Activated T-helper 1 cell treated with anti-CD3 and anti-CD28 coated beads, Interleukin-12 subunit alpha, Interleukin-12 subunit beta, Interleukin-2, Interleukin-4 antibody, amounts not matched to agents 30 ng/mL and 10 ng/mL and 1 ng/mL, durations not matched to agents 14 hours and 24 hours and 36 hours (primary cell): ENCODE measurements at places on chromosomes 4 and X. TPM values are rescaled to one million over a fixed set of nuclear protein-coding genes. Genes with fewer than 3 reads are reported as not detected.

DNA sequence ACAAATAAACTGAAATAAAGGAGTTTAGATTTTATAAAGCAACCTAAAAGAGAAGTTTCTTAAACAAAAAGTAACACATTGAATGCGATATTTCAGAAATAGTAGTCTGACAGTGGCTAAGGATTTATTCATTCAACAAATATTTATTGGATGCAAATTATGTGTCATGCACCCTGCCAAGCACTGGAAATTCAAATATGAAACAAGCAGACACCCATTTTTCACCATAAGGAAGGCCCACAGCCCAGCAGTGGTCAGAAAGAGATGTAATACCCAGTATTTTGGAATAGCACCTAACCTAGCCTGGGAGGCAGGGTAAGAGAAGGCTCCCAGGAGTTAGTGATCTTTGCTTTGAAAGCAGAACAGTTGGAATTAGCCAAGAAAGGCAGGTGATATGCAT, 855.1 kb upstream of the TENM3 start:
- no peaks in the 10 kb centered on the region for H3K27me3 ChIP-seq
- no peak for DNase-seq
- H3K4me1 ChIP-seq, result no peaks in the 10 kb centered on the region
- H3K27ac ChIP-seq, result no peak overlapping the region
- H3K36me3 ChIP-seq, result no peaks in the 10 kb centered on the region

- peaks cover 2% of the 10 kb centered on the region for H3K36me3 ChIP-seq
- no peaks in the 10 kb centered on the region for H3K27me3 ChIP-seq
- no peak overlapping the region for H3K4me3 ChIP-seq
- H3K27ac ChIP-seq, result peak overlapping the region; percentile 64
Observed at GRCh38 chr4:10003666-10004065, 17.6 kb downstream of the SLC2A9 start.

GRCh38 chrX:100625985-100626491, 10.6 kb downstream of the TSPAN6 start:
- H3K27ac ChIP-seq, result no peak overlapping the region
- H3K36me3 ChIP-seq, result no peaks in the 10 kb centered on the region
- peaks cover 2% of the 10 kb centered on the region for H3K27me3 ChIP-seq
- peaks cover 8% of the 10 kb centered on the region for H3K4me1 ChIP-seq
- no peak overlapping the region for H3K4me3 ChIP-seq

The CPZ gene
- total RNA-seq, result not detected in 2 replicates

The RBMXL3 gene
- total RNA-seq, result not detected in 2 replicates

- no peak overlapping the region for H3K4me3 ChIP-seq
- no peaks in the 10 kb centered on the region for H3K36me3 ChIP-seq
Observed at GRCh38 chr4:164866817-164867490, 10.0 kb upstream of the APELA start.
